Bronchial smooth muscle cell (primary cell): ENCODE measurements at places on chromosomes 12 and 14. TPM values are rescaled to one million over a fixed set of nuclear protein-coding genes. Genes with fewer than 3 reads are reported as not detected.

CLEC4A gene
- under 0.01 and 0.09 TPM in 2 replicates for total RNA-seq

SERPINA6 gene
- not detected in 2 replicates for total RNA-seq

GSG1 gene
- total RNA-seq: 0.34 TPM in 1 of 2 replicates, not detected in the other

STAB2 gene
- under 0.01 TPM in 1 of 2 replicates, not detected in the other for total RNA-seq

NELL2 gene
- total RNA-seq: under 0.01 TPM in 1 of 2 replicates, not detected in the other
